ENCODE measurements at places on chromosomes 1 and 21.

DNA sequence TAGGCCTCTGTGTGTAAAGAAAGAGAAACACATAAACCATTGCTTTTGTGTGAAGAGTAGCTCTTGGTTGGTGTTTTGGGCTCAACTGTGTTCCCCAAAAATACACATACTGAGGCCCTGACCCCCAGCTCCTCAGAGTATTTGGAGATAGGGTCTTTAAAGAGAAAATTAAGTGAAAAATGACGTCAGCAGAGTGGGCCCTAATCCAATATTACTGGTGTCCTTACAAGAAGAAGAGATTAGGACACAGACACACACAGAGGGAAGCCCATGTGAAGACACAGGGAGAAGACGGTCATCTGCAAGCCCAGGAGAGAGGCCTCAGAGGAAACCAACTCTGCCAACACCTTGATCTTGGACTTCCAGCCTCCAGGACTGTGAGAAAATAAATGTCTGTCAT lies 76.9 kb upstream of the PGBD5 start:
- no peak for DNase-seq

GRCh38 chr1:233707153-233707879 lies 93.4 kb downstream of the KCNK1 start:
- no peak for DNase-seq

GRCh38 chr1:167344615-167345385 lies 124.1 kb downstream of the POU2F1 start:
- DNase-seq = no peak

DNA sequence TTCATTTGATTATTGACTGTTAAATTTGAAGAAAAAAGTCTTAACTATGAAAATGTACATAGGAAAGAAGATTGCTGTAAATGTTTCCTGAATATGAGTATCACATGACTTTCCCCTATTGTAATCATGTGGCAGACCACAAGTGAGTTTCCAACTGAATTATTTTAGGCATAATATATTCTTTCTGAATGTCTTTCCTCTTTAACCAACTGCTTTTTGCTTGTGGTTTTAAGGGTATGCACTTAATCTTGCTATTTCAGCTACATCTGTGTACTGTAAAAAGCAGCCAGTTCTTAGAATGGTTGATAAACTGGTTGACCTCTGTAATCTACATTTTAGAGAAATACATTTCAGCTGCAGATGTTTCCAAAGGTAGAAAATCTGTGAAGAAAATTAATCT lies 400.7 kb downstream of the NEGR1 start:
- DNase-seq = no peak

GRCh38 chr1:232558954-232559353 lies 71.0 kb downstream of the SIPA1L2 start:
- no peak for DNase-seq

- DNase-seq = no peak
Measured at GRCh38 chr21:29430576-29430975, 131.9 kb downstream of the BACH1 start.

DNA sequence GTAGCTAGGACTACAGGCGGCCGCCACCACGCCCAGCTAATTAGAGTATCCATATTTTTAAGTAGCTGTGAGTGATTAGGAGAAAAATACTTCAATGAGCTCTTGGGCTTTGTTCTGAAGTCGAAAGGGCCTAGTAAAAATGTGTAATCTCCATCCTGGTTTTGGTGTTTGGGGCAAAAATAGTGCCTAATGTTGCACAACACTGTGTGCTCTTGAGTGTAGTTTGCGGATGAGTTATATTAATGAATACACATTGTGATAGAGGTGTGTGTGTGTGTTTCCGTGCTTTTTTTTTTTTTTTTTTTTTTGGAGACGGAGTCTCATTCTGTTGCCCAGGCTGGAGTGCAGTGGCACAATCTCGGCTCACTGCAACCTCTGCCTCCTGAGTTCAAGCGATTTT lies 6.3 kb upstream of the ARID1A start:
- no peak for DNase-seq

DNA sequence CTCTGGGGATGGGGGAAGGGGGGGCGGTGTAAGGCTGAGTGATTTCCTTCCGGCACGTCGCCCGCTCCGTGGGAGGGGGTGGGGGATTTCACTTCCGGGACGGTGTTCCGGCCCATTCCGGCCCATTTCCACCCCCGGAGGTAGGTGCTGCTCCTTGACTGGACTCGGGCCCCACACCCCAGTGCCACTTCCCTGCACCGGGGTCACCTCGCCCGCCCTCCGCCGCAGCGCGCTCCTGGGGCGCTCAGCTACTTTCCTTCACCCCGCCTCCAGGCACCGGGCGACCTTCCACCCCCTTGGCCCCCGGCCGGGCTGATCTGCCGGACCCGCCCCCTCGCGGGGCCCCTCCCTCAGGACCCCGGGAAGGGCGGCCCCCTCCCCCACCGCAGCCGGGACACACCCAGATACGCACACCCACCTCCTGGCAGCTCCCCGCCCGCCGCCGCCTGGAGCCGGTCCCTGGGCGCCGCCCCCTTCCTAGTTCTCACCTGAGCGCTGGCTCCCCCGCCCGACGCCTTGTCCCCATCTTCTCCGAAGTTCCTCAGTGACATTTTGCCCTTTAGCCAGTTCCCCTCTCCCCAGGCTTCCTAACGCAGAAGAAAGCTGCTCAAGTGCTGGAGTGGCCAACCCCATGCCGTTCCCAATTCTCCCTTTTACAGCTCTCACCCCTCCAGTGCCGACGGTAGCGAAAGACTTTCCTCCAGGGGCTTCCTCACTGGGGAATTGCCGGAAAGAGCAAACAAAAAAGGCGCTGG lies at the start of gene ZBTB37:
Gene ZBTB37, plus strand, starts transcription at position 115 of the 755 bp plus-strand sequence. CDS start 1,846 bp downstream, outside the sequence.
- peak; percentile 54 for DNase-seq

GRCh38 chr1:235898126-235898525 lies 31.4 kb upstream of the LYST start:
- no peak for DNase-seq

- DNase-seq = no peak
Measured at GRCh38 chr1:78102082-78102481, 56.3 kb downstream of the GIPC2 start.

GRCh38 chr1:175735144-175735543 lies 8.3 kb downstream of the TNR start:
- no peak for DNase-seq

DNA sequence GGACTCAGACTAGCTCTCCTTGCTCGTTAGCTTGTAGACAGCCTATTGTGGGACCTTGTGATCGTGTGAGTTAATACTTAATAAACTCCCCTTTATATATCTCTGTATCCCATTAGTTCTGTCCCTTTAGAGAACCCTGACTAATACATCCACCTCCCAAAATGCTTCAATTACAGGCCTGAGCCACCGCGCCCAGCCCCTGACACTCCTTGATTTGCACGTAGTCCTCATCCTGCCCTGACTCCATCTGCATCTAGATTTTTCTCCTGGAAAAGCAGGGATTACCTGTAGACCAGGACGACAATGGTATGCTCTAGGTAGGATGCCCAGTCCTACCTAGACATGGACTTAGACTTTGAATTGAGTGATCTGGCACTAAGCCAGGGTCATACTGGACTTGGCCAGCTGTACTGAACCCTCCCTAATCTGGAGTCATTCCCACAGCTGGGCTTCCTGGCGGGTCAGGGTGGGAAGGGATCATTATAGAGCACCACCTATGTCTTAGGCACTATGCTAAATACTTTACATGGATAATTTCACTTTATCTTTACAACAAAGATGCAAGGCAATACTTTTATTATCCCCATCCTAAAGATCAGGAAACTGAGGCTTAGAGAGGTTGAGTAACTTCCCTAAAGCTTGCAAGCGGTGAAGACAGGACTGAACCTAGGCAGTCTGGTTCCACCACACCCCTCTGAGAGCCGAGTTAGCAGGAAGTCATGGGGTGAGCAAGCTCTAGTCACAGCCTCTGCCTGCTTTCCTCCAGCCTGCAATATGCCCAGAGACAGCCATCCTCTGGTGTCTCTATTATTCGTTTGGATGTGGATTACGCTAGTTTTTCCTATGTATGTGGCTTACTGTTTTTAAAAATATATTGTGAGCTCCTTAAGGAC lies 89.4 kb downstream of the DTL start:
- DNase-seq = no peak

- no peak for DNase-seq
Measured at GRCh38 chr21:29315131-29315749, 16.5 kb downstream of the BACH1 start.

GRCh38 chr1:91765293-91765692 lies 120.7 kb downstream of the TGFBR3 start:
- DNase-seq = no peak

- DNase-seq = no peak
Measured at GRCh38 chr1:248417854-248418253, 15.0 kb downstream of the OR2T1 start.

GRCh38 chr1:25620211-25620610 lies 3.6 kb downstream of the MAN1C1 start:
- no peak for DNase-seq

GRCh38 chr1:234489007-234489697 lies 10.2 kb upstream of the TARBP1 start:
- no peak for DNase-seq

GRCh38 chr1:32876341-32877210 lies 5.9 kb upstream of the FNDC5 start:
- DNase-seq = no peak

- no peak for DNase-seq
Measured at GRCh38 chr1:37475380-37476086, 1.2 kb downstream of the ZC3H12A start.

DNA sequence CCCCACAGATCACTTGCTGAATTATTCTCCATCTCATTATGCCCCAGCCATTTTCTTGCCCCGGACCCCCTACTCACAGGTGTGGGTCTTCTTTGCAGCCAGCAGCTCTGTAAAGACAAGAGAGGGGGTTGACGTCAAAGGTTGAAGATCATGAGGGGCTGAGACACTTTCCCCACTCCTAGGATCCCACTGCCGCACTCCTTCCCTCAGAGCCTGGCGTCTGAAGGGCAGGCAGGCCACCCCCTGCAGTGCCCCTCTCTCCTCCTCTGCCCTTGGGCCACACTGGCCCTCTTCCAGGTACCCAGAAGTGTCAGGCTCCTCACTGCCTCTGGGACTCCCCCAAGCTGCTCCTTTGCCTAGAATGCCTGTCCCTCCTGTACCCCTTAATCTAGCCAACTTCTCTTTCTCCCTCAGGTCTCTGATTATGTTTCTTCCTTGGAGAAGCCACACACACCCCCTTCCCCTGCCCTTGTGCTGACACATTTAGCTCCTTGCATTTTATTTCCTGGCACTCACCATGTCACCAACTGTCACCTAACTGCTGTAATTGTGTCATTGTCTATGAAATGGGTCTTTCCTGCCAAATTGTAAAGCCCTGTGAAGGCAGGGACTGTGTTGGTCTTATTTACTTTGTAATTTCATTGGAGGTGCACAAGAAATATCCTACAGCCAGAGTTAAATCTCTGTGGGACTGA lies 2.1 kb downstream of the RORC start:
- no peak for DNase-seq

DNA sequence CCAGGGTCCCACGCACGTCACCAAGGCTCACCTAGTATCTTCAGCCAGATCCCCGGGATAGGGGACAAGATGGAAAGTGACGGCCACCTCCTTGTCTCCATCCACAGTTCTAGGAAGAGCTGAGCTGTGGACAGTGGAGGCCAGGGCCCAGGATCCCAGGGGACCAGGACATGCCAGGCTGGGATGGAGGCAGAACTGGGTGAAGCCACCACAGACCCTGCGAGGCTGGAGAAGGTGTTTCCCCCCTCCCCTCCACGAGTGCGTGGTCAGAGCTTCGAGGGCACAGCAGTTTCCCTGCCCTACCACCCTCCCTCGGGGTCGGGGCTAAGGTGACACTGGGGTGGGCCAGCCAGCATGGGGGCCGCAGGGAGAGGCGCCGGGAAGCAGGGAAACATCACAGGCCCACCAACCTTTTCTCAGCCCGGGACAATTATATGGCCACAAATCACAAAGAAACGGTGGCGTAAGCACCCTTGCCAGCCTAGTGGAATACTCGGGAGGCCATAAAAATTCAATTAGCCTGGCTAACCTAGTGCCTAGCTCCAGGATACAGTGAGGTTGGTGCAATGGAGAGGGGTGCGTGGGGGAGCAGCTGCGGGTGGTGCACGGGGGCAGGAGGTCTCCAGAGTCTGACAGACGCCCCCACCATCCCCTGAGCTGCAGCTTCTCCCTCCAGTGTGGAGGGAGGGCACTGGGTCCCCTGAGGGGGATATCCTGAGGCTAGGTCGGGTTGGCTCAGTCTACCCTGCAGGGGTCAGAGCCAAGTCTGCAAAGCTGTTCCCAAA lies 13.4 kb downstream of the DRAXIN start:
- DNase-seq = no peak

DNA sequence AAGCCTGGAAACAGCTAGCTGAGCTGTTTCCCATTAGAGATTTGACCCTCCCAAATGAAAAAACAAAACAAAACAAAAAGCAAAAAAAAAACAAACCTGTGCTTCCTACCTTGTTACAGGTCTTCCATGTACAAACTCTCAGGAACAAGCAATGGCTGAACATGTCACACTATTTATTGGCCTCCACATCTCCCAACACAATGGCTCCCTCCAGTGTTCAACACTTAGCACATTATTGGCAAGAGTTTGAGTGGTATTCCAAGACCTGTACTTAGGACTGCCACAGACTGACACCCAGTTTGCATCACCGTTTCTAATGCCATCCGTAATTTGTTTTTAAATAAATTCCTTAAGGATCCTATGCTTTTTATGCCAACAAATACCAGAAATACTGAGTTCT lies 195.0 kb upstream of the OLFM3 start:
- peak; percentile 32 for DNase-seq

GRCh38 chr1:245615001-245615400 lies 460.2 kb downstream of the KIF26B start:
- no peak for DNase-seq

DNA sequence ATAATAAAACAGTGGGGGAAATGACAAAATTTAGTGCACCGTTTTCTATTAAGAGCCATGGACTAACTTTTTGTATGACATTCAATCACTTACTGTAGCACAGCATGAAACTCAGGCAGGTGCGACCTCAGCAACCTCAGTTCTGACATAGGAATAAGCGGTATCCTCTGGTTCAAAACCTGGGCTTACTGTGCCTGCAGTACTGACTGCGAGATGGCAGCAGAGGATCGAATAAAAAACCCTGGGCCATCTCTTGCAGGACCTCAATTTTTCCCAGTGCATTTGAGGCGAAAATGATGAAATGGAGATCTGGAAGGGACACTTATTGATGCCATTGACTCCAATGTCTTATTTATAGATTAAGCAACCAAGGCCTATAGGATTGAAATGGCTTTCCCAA lies 214.7 kb downstream of the ADGRL2 start:
- DNase-seq = no peak

DNA sequence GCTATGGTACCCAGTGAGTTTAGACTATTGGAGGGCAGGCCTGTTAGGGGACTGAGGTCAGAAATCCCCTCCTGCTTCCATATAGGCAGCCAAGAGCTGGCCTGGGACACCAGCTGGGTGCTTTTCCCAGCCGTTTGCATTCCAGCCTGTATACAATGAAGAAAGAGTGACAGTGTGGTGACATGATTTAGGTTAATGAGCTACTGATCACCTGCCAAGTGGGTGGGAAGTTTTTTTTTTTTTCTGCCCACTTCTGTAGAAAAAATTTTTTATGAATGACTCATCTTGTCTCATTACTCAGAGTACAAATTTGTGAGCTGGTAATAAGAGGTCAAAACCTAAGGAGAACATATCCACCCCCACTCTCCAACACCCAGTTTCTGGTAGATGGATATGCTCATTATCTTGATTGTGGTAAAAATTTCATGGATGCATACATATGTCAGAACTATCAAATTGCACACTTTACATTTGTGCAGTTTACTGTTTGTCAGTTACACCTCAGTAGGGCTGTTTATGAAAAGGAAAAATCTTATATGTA lies 16.4 kb upstream of the CGN start:
- DNase-seq = no peak

- no peak for DNase-seq
Measured at GRCh38 chr1:198116069-198116468, 40.7 kb upstream of the NEK7 start.
